ENCODE measurements at places on chromosomes 12 and 14.
A peak's percentile ranks its signal among the peaks of the same experiment; 100 is the strongest.

GRCh38 chr12:79402606-79403005 is 288.2 kb downstream of the PAWR start:
- DNase-seq = peak; percentile 57

DNA sequence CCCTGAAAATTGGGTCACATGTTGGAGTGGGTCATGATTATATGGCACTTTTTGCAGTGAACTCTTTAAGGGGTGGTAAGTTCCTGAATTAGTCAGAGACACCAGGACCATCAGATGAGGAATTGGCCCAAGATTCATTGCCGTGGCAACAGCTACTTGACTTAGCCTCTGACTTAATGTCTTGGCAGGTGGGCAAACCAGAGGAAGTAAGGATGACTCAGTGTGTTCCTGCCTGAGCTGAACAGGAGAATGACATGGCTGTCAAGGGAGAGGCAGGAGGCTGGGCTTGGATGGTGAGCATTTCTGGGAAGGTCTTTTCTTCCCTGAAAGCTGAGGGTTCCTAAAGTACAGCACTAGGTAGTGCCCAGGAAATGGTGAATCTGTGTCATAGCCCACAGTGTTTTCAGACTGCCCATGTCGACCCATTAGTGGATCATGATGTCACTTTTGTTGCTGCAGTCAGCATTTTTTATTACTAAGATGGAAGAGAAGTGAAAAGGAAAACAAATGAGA is 170.1 kb upstream of the PWP1 start:
- DNase-seq = peak; percentile 74

GRCh38 chr14:32014057-32014456 is 63.0 kb upstream of the ARHGAP5 start:
- DNase-seq = no peak

DNA sequence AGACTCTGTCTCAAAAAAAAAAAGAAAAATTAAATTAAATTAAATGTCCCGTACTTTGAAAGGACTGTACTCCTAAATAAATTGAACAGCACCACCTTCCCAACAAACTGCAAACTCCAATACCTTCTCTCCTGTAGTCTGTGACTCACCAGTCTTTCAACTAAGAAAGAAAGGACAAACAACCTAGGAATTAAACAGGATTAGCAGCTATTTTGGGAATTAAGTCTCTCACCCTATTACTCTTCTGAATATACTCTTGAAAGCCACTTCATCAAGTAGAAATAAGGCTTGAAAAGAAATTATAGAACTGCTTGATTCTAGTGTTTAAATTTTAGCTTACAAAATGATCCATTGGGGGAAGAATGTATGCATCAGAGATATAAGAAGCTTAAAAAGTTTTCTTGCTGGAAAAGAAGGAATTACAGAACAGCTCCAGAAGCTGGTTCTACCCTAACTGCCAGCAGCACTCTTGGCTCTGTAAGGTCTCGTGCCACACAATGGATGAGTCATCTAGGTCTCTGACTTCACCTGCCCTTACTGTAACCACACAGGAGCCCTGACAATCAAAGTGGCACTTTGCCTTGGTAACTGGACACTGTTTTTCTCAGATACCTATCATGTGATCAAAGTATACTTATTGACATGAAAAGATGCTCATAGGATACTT is 57.0 kb upstream of the CERS5 start:
- DNase-seq = peak; percentile 50

GRCh38 chr14:60757567-60758002 is 23.0 kb downstream of the MNAT1 start:
- DNase-seq = peak; percentile 40

- no peak for DNase-seq
Observed at GRCh38 chr12:95505039-95505438, 31.1 kb downstream of the METAP2 start.

DNA sequence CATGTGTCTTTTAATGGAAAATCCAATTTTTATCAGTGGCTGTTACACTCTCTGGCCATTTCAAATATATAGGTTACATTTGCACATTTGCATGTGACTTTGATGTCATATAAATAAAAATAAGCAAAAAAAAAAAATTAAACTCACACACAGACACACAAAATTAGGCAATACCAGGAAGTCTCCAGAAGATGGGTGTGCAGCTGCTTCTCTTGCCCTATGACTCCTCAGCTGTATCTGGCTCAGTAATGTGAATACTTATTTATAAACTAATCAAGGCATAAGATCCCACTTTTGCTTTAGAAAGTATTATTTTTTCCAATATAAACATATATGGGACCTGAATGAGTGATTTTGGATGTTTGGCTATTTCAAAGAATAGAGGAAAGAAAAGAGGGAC is 461.1 kb downstream of the LRIG3 start:
- peak; percentile 42 for DNase-seq

DNA sequence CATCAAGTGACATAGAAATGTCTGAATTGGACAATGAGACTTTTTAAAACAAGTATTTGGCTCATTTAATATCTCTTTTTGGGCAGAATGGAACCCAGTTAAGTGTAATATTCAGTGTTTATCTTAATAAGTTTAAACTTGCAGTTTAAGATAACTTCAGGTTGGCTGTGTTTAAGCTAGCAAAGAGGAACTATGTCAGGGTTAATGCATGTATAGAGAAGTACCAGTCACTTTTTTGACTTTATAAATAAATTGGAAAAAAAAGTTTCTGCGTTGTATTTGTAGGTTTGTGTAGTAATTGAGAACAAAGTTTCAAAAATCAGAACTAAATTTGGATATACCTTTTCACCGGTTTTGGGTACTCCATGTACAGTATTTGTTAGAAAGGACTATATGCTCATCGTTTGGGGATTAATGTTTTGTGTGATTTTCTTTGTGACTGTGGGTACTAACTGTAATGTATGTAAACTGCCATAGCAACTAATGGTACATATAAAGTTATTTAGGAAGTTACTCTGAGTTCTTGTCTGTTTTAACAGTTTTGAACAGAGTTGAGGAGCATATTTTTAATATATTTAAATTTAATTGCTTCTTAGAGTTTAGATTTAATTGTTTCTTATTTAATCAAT is 4.5 kb downstream of the HMGA2 start:
- DNase-seq = no peak
